ENCODE measurements at places on chromosomes 13 and 19. TPM values are rescaled to one million over a fixed set of nuclear protein-coding genes. Genes with fewer than 3 reads are reported as not detected.

Gene ZNF579
- 4.0 TPM for total RNA-seq

Gene UPF1
- total RNA-seq = 91.6 TPM

Gene SLC27A1
- 32.9 TPM for total RNA-seq

Gene DACH1
- total RNA-seq = 1.1 TPM

Gene KLK14
- not detected for total RNA-seq

Gene KCNN4
- total RNA-seq = 3.4 TPM

Gene TPTE2
- total RNA-seq = 0.44 TPM
